ENCODE measurements at places on chromosomes 3 and 15. TPM values are rescaled to one million over a fixed set of nuclear protein-coding genes. Genes with fewer than 3 reads are reported as not detected.

RBM15B gene
- 25.4 TPM for total RNA-seq

COL7A1 gene
- 6.7 TPM for total RNA-seq

SERINC4 gene
- not detected for total RNA-seq

OR5K2 gene
- total RNA-seq = not detected

ECE2 gene
- total RNA-seq = not detected

TRH gene
- total RNA-seq = not detected

ST8SIA2 gene
- total RNA-seq = not detected

EXD1 gene
- total RNA-seq = not detected

SUSD5 gene
- 230 TPM for total RNA-seq

CRYGS gene
- 3.0 TPM for total RNA-seq

NR2E3 gene
- 0.72 TPM for total RNA-seq

GOLGA8S gene
- total RNA-seq = 0.52 TPM
